ENCODE measurements at places on chromosomes 12 and 14.

- peak; percentile 63 for DNase-seq
These were observed 9.3 kb upstream of the HDAC7 start for GRCh38 chr12:47828976-47829482.

- no peak for DNase-seq
These were observed 3.6 kb upstream of the FBXO21 start for GRCh38 chr12:117193903-117194302.

DNA sequence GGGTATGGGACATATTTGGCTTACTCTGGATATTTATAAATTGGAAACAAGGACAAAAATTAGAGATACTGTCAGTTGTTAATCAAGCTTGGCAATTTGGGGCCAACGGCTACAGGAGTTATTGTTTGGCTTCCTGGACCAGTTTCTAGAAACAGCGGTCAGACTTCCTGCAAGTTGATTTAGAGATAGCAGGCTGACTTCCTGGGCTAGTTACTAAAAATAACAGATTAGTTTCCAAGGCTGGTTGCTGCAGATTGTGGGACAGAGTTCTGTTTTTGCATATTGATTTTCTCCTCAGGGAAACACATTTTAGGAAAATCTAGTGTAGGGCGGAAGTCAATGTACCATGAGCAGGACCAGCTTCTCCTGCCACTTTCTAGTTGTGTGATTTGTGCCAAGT is 144.0 kb upstream of the TMPO start:
- no peak for DNase-seq

- DNase-seq, result no peak
These were observed 306.3 kb downstream of the ATP23 start for GRCh38 chr12:58247633-58248032.

DNA sequence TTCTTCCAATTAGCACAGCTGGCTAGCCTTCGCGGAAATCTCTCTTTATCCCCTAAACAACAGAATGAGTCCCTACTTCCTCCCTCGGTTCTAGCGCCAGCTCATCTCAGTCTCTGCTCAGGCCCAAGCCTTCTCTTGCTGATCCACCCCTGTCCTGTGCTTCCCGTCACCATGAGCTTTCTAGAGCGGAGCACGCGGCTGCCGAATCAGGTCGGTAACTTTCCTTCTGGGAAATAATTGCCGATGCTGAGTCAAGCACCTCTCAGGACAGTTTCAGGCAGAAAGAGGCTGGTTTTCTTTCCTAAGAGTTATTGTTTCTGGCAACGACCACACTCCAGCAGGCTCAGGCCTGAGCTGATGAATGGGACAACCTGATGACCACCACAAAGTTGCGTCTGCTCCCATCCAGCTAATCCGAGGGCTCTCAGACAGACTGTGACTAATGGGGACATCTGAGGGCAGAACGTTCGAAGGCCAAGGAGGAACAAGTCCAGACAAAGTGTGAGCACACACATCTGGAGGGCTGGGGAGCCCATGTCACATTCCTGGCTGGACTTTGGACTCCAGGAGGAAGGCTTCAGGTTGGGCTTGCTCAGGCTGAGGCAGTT is 13.6 kb upstream of the GPR68 start:
- DNase-seq, result no peak

- DNase-seq, result no peak
These were observed 83.7 kb downstream of the NINJ2 start for GRCh38 chr12:579420-580110.

DNA sequence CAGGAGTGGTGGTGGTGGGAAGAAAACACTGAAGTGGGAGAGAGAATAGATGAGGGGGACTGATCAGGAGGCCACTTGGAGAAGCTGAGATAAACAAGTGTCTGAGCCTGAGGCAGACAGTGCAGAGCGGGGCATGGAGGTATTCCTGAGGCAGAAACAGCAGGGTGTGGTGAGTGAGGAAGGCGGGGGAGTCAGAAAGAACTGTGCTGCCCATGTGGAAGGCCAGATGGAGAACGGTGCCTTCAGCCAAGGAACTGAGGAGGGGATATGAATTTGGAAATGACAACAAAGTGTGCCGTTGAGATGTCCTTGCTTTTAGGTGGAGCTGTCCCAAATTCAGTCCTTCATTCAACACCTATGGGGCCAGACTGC is 13.7 kb downstream of the APPL2 start:
- DNase-seq, result no peak

Measured in thoracic aorta (tissue), 2 donors.